ENCODE measurements at places on chromosomes 16 and 17. TPM values are rescaled to one million over a fixed set of nuclear protein-coding genes. Genes with fewer than 3 reads are reported as not detected.

DNA sequence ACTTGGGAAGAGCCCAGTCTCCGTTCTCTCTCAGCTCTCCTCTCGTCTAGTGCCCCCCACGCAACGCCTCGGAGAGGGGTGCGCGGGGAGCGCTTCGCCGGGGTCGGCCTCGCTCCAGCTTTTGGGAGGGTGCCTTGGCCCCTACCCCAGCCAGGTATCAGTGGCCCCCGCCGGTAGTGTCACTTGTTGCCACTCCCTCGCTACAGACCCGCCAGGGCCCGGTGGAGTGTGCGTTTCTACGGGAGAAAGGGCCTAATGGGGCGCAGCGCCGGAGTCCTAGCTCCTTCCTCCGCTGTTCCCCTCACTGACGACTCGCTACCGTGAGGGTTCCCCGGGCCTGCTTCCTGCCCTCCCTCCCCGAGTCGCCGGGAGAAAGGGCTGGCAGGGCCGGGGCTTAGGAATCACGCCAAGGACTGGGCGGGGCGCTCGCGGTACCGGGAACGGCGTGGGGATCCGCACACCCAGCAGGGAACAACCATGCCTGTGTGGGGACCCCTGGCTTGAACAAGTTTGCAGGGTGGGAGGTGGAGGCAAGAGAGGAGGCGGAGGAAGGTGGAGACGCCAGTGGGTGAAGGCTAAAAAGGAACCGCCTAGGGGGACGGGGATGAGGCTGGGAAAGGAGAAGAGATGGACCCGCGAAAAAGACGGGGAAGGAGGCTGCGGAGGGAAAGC, 997 bp upstream of the CDH11 start:
- no peak for DNase-seq

The SPATA32 gene
- not detected for total RNA-seq

The ARL5C gene
- total RNA-seq = not detected

GRCh38 chr17:13599864-13600263, 1.9 kb downstream of the HS3ST3A1 start:
- DNase-seq = no peak

- no peak for DNase-seq
Measured at GRCh38 chr17:73546770-73547536, 97.3 kb downstream of the SDK2 start.

- DNase-seq = no peak
Measured at GRCh38 chr16:85608515-85608885, 4.6 kb upstream of the GSE1 start.

Data from kidney epithelial cell (primary cell).